ENCODE measurements at places on chromosomes 3 and 15.

DNA sequence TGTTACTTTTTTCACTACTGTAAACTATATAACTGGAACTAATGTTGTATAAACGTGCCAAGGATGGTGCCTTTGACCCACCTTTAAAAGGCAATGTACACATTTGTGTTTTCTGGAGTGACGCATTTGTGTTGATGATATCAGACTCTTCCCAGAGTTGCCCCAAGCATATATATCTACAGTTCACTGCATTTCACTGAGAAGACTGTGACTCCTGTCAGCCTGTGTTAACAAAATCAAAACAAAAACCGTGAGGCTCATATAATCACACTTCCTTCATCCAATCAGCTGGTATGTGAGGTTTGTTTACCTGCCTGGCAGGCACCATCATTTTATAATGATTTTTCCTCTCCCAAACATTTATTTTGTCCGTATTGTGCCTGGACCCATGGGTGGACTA, 117.6 kb upstream of the ROBO1 start:
- no peak for DNase-seq

DNA sequence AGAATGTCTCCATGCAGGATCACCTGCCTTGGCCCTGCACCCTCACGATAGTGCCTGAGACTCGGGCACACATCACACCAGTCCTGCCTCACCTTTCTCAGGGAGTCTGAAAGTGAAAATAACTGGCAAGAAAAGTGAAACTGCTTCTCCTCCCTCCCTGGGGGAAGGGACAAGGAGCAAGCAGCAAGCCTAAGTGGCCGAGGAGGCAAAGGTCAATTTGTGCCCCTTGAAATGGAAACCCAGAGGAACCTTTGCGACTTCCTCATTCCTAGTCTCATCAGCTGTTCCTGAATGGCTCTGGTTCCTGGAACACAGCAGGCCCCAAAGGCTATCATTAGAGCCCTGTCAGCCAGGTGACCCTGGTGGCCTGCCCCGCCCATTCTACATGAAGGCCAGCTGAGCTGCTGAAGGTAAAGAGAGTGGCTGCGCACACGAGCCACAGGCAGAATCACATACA, 28.0 kb upstream of the SLCO2A1 start:
- DNase-seq: no peak

- DNase-seq: no peak
Measured at GRCh38 chr3:142065932-142066331, 83.4 kb downstream of the TFDP2 start.

DNA sequence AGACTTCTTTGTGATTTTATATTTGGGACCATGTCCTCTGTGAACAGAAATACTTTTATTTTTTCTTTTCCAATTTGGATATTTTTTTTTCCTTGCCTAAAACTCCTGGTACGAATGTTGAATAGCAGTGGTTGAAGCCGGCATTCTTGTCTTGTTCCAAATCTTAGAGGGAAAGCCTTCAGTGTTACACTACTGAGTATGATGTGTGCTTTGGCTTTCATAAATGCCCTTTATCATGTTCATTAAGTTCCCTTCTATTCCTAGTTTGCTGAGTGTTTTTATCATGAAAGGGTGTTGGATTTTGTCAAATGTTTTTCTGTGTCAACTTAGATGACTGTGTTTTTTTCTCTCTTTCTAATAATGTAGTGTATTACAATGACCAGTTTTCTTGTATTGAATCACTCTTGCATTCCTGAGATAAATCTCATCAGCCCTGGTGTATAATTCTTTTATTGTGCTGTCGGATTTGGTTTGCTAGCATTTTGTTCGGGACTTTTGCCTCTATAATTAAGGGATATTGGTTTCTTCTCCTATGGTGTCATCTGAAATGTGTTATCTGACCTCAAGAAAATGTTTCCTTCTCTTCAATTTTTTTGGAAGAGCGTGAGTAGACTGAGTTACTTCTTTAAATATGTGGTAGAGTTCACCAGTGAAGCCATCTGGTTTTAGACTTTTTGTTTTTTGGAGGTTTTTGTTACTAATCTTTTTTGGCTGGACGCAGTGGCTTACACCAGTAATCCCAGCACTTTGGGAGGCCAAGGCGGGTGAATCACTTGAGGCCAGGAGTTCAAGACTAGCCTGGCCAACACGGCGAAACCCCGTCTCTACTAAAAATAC, 33.3 kb downstream of the MAP1A start:
- no peak for DNase-seq

DNA sequence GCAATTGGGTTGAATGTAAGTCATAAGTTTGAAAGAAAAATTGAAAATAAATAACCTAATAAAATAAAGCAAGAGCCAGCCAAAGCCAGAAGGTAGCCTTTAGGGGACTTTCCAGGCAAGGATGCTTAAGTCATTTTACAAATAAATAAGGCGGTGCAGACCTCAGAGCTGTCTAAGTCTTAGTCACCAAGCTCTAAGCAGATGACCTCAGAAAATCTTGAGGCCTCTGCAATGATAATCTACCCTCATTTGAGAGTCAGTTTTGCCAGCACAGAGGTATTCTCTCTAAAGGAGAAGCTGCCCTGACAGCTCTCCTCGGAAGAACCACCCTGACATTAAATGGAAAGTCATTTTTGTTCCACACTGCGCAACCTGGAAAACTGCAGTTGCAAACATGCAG, 113.9 kb downstream of the OXNAD1 start:
- DNase-seq: no peak
